ENCODE measurements at places on chromosomes 11 and 22.

DNA sequence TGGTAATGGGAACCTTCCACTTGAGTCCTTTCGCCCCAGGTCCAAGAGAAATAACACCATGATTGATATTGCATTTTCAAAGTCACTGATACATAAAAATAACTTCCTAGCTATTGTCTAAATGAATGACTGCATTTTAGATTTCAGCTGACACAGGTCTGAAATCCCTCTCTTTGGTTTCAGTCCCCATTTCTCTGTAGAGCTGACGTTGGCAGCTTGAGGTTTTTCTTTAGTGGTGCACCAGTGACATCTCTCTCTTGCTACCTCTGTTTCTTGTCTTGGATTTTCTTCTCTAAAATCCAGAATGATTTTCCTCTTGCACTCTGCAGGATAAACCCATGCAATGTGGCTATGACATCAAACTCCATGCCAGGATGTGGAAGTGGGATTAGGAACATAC is 31.7 kb upstream of the SORL1 start:
- no peak for DNase-seq

DNA sequence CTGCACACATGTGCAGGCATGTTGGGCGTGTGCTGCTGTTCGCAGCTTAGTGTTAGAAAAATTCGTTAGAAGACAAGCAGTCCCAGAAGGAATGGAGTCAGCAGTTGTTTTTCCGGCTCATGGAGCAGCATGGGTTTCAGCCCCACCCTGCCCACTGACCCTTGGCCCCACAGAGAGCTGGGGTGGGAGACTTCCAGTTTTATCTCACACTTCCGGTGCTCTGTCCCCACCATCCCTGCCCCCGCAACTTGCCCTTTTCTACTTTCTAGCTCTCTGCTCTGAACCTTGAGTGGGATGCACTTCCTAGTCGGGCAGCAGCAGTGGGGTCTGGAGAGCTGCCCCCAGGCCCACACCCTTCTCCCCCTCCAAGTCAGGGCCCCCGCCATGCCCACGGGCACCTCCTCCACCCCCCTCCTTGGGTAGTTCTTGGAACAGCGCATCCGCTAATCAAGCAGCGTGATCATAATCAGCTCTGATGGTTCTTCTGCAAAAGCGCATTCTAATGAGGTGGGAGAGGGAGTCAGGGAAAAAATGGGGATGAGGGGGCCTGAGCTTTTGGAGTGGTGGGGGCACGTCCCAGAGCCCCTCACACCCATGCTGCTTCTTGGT is 184.4 kb downstream of the CEP164 start:
- no peak for DNase-seq

DNA sequence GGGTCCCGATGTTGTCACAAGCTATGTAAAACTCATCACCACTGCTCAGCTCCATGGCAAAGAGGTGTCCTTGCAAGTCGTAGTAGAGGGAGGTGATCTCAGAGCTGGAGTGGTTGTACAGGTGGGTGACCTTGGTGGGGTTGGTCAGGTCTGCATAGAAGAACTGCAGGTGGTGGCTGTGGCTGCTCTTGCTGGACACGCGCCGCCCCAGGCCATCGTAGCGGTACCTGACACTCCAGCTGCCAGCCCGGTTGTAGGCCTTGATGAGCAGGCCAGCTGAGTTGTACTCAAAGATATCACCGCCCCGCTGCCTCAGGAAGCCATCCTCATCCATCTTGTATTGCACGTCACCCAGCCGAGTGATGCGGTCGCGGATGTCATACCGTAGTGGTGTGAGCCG is 94.6 kb upstream of the NARS2 start:
- DNase-seq: no peak

DNA sequence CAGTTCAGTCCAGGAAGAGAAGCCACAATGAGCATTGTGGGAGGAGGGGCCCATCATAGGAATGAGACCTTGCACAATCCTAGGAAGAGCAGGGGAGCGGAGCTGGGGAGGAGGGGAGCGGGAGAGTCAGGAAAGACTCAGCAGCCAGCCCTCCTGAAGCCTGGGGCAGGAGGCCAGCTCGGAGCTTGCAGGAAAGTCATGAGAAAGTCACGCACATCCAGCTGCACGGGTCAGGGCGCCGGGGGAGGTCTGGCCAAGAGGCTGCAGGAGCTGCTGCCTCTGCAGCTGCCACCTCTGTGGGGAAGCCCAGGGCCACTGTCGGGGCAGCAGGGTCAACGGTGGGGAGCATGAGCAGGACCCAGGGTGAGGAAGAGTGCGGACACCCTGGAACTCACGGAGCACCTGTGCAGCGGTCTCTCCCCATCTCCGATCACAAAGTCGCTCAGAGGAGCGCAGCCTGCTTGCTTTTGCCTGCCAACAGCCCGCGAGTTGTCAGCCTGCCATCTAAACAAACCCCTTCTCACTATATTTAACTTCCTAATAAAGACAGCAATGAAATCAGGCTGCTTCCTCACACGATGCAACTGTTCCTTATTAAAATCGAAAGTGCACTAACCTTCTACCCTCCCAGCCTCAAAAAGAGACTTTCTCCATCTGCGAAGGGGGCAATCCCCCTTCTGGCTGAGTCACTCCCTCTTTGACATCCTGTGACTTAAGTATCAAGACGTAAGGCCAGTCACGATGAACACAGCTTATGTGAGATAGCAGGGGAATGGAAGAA is 52.9 kb upstream of the RTL6 start:
- DNase-seq: peak; percentile 75
